Activated gamma-delta T cell treated with Interleukin-2 at 50 U/mL for 16 hours (primary cell): ENCODE measurements at places on chromosomes 3 and 15.

DNA sequence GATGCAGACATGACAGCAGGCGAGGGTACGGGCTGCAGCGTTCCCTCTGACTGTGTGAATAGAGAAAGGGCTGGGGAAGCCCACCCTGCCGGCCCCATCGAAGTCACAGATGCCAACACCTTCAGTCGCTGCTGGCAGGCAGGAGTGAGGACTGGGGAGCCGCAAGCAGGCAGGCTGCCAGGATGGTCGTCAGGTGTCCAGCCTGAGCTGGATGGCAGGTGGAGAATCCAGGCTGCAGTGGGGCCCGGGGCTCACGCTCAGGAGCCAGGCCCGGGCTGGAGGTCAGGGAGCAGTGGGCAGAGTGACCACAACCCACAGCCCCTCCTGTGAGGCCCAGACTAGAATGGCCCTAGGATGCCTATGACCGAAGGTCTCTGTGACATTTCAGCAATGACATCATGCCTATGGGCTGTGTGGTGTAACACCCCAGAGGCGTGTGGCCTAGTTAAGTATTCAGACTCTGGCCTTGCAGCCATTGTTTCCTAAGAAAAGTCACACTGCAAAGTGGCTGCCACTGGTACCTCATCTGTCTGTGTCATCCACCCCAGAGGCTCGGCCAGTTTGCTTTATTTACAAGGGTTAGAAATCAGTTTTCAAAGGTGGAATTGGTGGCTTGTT lies 15.7 kb downstream of the PRR23E start:
- DNase-seq = no peak

- DNase-seq = no peak
Measured at GRCh38 chr3:187473778-187474406, 105.7 kb downstream of the RTP4 start.

DNA sequence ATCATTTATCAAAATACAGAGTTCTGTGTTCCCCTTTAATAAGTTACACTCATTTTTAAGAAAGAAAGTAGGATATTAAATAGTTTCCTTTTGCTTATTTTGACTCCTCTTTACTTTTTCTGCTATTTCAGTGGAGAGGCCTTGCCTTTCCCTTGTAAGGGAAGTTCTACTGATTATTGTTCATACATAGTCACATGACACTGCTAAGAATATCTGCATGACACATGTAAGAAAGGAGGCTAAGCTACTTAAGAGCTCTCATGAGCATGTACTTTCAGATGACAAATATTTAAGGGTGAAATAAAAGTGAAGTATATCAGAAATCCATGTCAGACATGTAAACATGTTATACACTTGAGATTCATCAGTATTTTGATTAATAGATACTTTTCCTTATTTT lies 39.0 kb downstream of the MYRIP start:
- no peak for DNase-seq

- no peak for DNase-seq
Measured at GRCh38 chr3:66419036-66419435, 81.8 kb downstream of the LRIG1 start.

GRCh38 chr3:124664804-124665203 lies 65.4 kb upstream of the UMPS start:
- DNase-seq = no peak
